Effector CD8-positive, alpha-beta T cell (primary cell): ENCODE measurements at places on chromosomes 13 and 19.

- no peak for DNase-seq
Measured at GRCh38 chr13:32881777-32882145, 134.5 kb upstream of the KL start.

- DNase-seq, result no peak
Measured at GRCh38 chr13:114021464-114022308, 47.8 kb upstream of the C13orf46 start.

GRCh38 chr13:51958217-51958547, 53.1 kb downstream of the ATP7B start:
- DNase-seq, result no peak

- DNase-seq, result no peak
Measured at GRCh38 chr13:92158346-92158745, 759.9 kb downstream of the GPC5 start.

DNA sequence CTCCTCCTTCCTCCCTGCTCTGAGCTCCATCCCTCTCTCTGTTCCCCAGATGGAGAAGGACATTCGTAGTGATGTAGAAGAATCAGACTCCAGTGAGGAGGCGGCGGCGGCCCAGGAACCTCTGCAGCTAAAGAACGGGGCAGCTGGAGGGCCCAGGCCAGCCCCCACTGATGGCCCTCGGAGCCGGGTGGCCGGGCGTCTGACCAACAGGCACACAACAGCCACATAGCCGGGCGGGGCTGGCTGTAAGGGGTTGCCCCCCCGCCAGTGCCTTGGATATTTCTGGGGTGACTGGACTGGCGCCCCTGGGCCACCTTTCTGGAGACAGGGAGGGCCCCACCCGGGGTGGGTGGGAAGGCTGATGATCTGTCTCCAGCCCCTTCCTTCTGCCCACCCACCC, 46.3 kb downstream of the CD320 start:
- DNase-seq, result no peak

DNA sequence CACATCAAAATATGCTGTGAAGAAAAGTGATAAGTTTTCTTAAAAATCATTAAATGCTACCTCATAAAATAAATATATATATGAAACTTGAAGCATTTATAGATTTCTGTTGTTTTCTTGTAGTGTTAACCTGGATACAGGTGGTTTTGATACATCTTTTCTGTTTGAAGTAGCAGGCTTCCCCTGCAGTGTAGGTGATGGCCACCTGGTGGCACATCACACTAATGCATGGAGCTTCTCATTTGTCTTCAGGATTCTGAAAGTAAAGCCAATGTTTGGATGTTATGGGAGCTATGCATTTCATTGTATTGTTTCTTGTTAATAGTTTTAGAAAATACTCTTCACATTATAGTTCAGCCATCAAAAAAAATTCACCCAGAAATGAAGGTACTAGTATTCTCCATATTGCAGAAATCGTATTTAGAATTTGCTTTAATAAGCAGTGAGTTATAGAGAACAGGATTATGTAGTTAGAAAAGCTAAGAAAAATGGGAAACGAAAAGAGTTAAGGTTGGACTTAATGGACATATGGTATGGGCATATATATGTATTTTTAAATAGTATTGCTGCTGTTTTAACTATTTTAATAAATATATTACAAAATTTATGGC, 18.7 kb downstream of the GPR180 start:
- DNase-seq, result no peak

DNA sequence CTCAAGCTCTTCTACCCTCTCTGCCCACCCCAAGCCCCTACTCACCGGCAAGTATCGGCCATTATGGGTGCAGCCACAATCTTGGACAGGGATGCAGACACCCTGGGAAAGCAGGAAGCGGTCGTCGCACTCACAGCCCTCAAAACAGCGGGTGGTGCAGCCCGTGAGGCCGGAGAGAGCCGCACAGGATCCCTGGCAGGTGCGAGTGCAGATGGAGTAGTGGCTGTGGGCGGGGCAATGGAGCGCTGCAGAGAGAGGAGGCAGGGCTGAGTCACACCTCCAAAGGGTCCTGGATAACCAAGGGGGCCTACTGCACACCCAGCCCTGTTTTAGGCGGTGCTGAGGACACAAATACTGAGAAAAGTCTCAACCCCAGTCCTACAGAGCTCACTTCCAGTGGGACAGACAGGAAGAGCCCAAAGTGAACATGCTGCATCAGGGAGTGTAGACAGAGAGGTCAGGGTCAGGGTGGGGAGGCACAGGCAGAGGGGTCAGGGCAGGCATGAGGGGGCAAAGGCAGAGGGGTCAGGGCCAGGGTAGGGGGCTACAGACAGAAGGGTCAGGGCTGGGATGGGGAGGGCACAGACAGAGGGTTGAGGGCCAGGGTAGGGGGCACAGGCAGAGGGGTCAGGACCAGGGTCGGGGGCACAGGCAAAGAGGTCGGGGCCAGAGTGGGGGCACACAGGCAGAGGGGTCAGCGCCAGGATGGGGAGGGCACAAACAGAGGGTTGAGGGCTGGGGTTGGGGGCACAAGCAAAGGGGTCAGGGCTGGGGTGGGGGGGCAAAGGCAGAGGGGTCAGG, 24.2 kb upstream of the FBL start:
- no peak for DNase-seq
